ENCODE measurements at places on chromosomes 7 and 10.
A peak's percentile ranks its signal among the peaks of the same experiment; 100 is the strongest.

GRCh38 chr10:78953113-78953798 lies 115.5 kb upstream of the ZMIZ1 start:
- no peak for DNase-seq

DNA sequence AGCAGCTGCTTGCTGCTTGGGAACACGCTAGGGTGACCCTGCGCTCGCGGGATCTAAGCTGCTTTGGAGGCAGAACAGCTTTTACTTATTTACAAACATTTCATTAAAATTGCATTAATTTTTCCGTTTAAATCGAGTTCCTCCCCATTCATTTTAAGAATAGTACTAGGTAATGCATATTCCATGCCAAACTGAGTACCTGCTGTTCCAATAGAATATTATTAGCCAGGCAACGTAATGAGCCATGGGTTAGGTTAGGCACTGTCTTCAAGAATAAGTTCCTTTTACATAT lies 860 bp downstream of the EXOC6 start:
- DNase-seq = no peak

DNA sequence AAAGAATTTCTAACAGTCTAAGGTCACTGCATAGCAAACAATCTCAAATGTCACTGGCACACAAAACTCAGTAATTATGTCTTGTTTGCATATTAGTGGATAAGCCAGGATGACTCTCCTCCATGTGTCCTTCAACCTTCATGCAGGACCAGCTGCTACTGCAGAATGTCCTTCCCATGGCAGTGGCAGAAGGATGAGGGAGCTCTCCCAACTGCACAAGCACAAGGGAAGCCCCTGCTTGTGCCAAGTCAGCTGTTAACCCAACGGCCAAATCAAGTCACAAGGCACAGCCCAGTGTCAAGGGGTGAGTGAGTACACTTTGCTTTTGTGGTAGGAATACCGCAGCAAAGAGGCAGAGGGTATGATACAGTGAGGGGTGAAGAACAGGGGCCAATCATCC lies 59.3 kb upstream of the VWC2 start:
- DNase-seq = no peak

DNA sequence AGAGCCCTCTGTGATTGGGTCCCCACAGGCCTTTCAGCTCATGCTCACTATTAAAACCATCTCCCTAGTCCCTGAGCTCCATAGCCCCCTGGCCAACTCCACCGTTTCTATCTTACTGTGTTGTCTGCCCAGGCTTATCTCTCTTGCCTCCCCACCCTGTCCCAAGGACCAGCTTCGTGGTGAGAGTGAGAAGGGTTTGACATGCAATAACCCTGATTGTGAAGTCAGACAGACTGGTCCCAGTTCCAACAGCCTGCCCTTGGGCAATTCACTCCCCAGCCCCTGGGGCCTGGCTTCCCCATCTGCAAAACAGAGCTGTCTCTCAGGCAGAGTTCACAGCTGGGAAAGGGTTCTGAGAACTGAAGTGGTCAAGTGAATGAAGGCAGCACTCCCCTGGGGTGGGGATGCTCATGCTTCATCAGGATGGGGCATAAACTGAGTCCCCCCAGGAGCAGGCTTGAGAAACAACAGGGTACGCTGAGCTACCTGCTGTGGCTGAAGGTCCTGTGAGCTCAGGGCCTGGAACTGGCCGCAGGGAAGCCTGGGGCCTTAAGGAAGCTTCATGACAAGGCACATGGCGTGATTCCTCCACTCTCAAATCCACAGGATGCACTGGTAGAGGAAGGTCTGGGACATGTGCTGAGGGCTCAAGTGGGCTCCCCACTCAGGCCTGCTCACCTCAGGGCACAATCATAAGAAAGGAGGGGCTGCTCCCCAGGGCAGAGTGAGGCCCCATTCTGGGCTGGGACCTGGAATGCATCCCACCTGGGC lies 1.8 kb upstream of the PPIF start:
- no peak for DNase-seq

- no peak for DNase-seq
Measured at GRCh38 chr10:33706746-33707145, 372.3 kb upstream of the NRP1 start.

- DNase-seq = peak; percentile 93
Measured at GRCh38 chr10:97640174-97640867, at the start of gene PI4K2A. TSS of gene PI4K2A (plus strand) at chr10:97640671. CDS start at chr10:97640743, 72 bp downstream.

DNA sequence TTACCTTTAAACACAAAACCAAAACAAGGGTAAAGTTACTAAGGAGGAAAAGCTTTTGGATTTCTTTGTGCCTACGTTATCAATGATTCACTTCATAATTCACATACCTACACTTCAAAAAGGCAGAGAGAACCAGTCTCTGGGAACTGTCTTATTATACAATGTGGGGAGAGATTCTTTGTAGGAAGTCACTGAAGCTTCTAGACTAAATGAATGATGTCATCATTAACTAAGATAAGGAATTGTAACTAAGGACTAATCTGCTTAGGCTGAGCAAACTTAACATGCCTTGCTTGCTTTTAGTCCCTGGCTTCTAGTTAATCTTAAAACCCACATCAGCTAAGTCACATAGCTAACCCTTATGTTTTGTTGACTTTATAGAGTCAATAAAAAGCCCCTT lies 771.2 kb downstream of the NXPH1 start:
- DNase-seq = no peak

DNA sequence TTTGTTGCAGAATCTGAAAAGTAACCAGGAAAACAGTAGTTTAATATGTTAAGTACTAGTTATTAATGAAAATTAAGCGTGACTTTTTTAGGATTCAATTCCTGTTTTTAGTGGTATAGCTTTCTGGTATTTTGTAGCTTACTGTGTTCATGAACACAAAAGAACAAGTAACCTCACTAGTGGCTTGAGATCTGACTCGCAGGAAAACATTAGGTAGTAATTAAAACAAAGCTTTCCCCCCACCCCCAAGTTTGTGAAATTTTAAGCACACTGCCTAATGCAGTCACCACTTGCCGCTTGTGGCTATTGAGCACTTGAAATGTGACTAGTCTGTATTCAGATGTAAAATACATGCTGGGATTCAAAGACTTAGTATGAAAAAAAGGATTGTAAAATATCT lies 102.5 kb upstream of the RPA3 start:
- DNase-seq = no peak

GRCh38 chr10:14660831-14661230 lies 113.9 kb downstream of the FAM107B start:
- DNase-seq = no peak

DNA sequence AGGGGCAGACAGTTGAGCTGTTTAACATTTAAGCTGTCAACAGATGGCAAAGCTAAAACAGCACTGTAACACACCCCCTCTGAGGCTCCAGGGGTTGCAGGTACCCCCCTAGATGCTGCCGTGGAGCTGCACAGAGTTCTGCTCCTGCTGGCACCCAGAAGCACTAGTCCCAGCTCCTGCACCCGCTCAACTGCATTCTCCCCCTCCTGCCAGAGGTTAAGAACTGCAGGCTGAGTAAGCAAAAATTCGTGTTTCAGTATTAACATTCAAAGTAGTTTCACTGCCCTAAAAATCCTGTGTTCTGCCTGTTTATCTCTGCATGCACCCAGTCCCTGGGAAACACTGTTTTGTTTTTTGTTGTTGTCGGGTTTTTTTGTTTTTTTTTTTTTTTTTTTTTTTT lies 790.8 kb upstream of the KCND2 start:
- DNase-seq = no peak

GRCh38 chr7:37901890-37902524 lies 14.6 kb downstream of the SFRP4 start:
- no peak for DNase-seq

DNA sequence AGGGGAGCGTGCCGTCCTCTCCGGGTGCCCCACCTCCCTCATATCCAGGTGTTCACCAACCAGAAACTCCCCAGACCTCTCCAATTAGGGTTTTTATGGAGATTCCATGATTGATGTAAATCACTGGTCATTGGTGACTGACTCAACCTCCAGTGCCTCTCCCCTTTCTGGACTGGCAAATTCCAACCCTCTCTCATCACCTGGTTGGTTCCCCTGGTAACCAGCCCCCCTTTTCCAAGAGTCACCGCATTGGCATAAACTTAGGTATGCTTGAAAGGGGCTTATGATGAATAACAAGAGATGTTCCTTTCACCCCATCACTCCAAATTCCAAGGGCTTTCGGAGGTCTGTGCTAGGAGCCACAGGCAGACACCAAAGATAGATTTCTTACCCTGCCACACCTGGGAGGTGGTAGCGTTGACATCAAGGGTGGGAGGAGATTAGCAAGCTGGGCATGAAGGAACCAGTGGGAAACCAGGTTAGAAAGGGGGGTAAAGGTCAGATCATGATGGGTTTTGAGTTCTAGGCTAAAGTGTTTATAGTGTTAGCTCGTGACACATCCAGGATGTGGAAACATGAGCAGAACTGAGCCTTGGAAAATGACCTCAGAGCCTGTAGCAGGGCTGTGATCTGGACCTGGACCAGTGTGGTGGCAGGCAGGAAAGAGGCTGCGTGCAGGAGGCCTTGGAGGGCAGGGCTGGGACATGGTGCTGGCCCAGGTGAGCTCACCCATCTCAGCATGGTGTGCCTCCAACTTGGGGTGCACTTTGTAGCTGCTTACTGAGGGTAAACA lies 45.1 kb downstream of the CAMK1D start:
- no peak for DNase-seq

DNA sequence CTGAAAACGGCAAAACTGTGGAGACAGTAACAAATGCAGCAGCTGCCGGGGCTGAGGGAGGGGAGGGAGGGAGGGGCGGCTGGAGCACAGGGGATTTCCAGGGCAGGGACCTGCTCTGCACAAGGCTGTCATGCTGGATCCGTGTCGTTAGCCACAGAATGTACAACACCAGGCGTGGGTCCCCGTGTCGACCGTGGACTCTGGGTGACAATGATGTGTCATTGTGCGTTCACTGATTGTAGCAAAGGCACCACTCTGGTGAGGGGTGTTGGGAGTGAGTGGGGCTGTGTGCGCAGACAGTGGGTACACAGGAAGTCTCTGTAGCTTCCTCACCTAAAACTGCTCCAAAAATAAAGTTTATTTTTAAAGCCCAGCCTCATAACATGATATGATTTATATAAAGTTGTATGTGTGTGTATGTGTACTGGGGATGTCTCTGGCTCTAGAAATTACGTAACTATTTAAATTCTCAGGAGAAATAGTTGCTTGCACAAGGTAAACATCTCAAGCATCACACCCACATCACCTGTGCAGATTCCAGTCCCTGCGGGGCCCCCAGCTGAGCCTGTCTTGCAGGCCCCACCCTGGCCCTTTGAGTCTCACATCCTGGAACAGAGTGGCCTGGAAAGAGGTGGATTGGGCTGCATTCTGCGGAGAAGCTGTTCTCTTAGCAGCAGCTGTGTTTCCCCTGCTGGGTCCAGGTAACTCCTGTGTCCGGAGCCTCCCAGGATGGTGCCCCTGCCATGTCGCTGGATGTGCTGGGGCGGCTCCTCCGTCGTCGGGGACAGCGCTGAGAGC lies 135.7 kb downstream of the DYNC2I1 start:
- DNase-seq = no peak

- no peak for DNase-seq
Measured at GRCh38 chr10:103499881-103500280, 6.4 kb downstream of the NEURL1 start.

GRCh38 chr10:128859738-128860386 lies 607.2 kb upstream of the MGMT start:
- DNase-seq = no peak

Data from stimulated activated CD8-positive, alpha-beta memory T cell treated with anti-CD3 and anti-CD28 coated beads, Interleukin-4, amount 100 ng/mL, for 1 hour (primary cell).